ENCODE measurements at places on chromosomes 6 and 20. TPM values are rescaled to one million over a fixed set of nuclear protein-coding genes. Genes with fewer than 3 reads are reported as not detected.

EEF1A1 gene
- total RNA-seq, result 13,460 TPM

CTCFL gene
- 0.42 TPM for total RNA-seq

SALL4 gene
- total RNA-seq, result 0.64 TPM

SPO11 gene
- not detected for total RNA-seq

OXT gene
- total RNA-seq, result not detected

SIRPB2 gene
- not detected for total RNA-seq

LIN28B gene
- total RNA-seq, result 0.19 TPM

MEP1A gene
- not detected for total RNA-seq

SEMG2 gene
- not detected for total RNA-seq

PCK1 gene
- total RNA-seq, result 0.32 TPM

PROKR2 gene
- total RNA-seq, result not detected

IL17F gene
- total RNA-seq, result not detected

CYP21A2 gene
- total RNA-seq, result not detected

CFAP206 gene
- total RNA-seq, result 0.29 TPM

PRND gene
- not detected for total RNA-seq

BPIFB2 gene
- not detected for total RNA-seq

ACTL10 gene
- total RNA-seq, result not detected

HSPA12B gene
- total RNA-seq, result not detected

MRAP2 gene
- total RNA-seq, result 0.67 TPM

Data from SK-MEL-5 (cell line).